LHCN-M2 (cell line): ENCODE measurements at places on chromosomes 16 and 17. TPM values are rescaled to one million over a fixed set of nuclear protein-coding genes. Genes with fewer than 3 reads are reported as not detected.

The TAT gene
- not detected in 2 replicates for total RNA-seq

DNA sequence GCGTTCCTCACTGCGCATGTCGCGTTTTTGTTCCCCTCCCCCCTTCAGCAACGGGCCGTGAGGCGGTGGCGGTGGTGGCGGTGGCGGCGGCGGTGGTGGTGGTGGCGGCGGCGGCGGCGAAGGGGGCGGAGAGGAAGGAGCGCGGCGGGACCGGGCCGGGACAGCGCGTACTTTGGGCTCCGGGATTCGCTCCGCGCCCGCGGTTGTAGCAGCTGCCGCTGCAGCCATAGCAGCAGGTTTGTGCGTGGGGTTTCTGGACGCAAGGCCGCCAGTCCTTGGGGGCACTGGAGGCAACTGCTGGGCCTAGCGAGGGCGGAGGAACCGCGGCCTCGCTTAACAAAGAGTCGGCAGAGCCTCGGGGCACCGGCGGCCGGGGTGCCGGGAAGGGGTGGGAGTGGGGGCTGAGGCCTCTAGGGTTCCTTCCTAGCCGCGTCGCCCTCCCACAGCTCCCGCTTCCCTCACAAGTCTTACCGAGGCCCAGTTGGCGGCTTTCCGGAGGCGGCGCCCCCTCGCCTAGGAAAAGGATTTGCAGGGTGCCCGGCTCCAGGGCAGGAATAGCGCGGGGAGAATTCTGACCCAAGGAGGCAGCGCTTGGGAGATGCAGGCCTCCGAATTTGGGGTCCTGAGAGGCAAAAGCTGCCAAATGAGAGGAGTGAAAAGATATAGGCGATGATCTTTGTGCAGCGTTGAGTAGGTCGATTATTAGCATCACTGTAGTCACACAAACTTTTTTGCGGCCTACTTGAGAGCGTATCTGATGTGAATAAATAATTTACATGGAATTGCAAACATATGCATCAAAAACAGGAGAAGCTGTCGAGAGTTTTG, at the start of gene DDX42:
DDX42 (plus strand) TSS at position 30 of the 828 bp plus-strand sequence. CDS start 12,880 bp downstream, outside the sequence.
- peak; percentile 52 for DNase-seq

DNA sequence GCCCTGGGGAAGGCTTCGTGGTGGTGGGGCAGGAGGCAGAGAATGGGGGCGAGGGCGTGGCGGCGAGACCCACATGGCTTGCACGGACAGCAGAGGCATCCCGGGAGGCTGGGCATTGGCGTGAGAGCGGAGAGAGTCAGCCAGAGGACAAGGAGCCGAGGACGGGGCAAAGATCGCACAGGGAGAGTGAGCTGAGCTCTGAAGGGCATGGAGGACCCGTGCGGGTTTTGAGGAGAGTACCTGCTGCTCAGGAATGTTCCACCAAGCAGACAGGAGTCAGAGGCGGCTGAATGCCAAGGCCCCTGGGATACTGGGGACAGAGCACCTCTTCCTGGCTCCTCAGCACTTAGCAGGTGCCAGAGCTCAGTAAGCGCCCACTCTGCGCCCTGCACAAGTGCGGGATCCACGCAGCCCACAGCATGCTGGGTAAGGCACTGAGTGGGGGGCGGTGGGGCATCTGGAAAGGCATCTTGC, 47.8 kb downstream of the ARHGAP27 start:
- no peak for DNase-seq

GRCh38 chr17:27985736-27986399, 56.6 kb upstream of the NLK start:
- DNase-seq = no peak

GRCh38 chr16:79770244-79771064, 169.9 kb upstream of the MAF start:
- DNase-seq = peak; percentile 83

- DNase-seq = no peak
These were observed 4.7 kb downstream of the MNT start for GRCh38 chr17:2396192-2396567.

DNA sequence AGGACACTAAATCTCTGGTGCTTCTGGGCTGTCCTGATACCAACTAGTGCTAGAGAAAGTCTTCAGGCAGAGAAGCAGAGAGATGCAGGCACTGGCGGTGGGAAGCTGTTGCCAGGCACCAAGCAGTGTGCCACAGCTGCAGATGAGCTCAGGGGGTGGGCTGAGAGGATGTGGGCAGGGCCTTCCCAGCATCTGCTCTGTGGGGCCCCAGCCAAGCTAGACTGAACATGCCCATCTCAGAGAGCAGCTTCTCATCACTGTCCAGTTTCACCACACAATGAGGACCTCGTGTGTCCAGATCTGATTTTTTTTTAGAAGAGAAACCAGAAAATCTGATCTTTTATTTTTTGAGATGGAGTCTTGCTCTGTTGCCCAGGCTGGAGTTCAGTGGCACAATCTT, 17.1 kb downstream of the PSKH1 start:
- DNase-seq = peak; percentile 91

- no peak for DNase-seq
These were observed 197.9 kb downstream of the RBFOX3 start for GRCh38 chr17:79412886-79413390.

GRCh38 chr16:69223882-69224281, 36.9 kb downstream of the SNTB2 start:
- peak; percentile 68 for DNase-seq

GRCh38 chr17:77666881-77667395, 291.6 kb upstream of the TNRC6C start:
- DNase-seq = no peak

The SLC35G6 gene
- total RNA-seq = not detected in 2 replicates

DNA sequence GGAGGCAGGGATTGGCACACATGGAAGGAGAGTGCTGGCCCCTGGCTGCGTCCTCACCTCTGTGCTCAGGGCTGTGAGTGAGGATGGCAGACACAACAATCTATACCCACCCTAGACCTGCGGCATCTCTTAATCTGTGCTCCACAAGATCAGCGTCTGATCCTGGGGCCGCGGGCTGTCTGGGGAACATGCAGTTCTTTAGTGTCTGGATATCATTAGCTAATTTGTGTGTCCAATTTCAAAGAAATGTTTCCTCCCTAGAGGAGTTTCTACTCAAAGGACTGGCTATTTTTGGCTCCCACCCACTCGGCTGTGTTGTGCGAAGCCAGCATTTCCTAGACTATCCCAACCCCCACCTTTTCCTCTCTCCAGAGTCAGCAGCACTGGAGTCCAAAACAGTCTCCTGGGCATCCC, 93.8 kb downstream of the GRIN2A start:
- DNase-seq = no peak

- no peak for DNase-seq
These were observed 62.3 kb upstream of the HS3ST2 start for GRCh38 chr16:22751685-22752084.

- no peak for DNase-seq
These were observed 90.1 kb upstream of the KCNJ18 start for GRCh38 chr17:21602176-21602575.

DNA sequence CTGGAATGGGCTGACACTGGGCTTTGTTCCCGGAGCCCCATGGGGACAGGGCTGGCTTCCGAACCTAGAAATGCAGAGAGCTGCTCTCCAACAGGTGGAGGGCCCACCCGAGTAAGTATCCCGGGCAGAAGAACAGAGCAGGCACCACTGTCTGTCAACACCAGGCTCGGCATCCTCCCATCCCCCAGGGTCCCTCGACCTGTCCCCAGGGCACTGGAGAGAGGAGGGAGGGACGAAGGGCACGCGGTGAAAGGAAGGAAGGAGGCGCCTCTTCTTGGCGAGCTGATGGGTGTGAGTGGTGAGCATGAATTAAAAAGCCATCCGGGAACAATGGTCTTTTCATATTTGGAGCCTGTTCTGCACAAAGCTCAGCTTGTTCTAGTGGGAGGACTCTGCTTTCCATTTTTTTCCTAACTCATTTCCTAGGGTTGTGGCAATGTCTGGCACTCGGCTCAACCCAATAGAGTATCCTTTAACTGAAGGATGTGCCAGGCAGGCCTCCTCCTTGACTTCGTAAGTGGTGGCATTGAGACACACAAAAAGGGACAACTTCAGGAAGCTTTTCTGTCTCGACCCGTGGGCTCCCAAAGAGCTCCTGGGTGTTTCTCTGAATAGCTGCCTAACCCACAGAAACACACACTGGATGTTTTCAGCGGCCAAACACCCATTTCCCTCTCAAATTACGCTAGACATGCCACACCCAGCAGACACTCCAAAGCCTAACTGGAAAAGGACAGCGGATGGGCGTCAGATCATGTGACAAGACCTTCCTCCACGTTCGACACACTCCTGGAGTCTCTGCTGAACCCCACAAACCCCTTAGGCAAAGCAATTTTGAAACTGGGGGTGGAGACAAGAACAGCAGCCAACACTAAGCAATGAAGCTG, 47.7 kb downstream of the ZFHX3 start:
- DNase-seq = peak; percentile 65

The CDT1 gene
- 44.9 and 53.4 TPM in 2 replicates for total RNA-seq

The KRTAP4-3 gene
- not detected in 2 replicates for total RNA-seq

The CD7 gene
- total RNA-seq = 0.92 and 1.6 TPM in 2 replicates

DNA sequence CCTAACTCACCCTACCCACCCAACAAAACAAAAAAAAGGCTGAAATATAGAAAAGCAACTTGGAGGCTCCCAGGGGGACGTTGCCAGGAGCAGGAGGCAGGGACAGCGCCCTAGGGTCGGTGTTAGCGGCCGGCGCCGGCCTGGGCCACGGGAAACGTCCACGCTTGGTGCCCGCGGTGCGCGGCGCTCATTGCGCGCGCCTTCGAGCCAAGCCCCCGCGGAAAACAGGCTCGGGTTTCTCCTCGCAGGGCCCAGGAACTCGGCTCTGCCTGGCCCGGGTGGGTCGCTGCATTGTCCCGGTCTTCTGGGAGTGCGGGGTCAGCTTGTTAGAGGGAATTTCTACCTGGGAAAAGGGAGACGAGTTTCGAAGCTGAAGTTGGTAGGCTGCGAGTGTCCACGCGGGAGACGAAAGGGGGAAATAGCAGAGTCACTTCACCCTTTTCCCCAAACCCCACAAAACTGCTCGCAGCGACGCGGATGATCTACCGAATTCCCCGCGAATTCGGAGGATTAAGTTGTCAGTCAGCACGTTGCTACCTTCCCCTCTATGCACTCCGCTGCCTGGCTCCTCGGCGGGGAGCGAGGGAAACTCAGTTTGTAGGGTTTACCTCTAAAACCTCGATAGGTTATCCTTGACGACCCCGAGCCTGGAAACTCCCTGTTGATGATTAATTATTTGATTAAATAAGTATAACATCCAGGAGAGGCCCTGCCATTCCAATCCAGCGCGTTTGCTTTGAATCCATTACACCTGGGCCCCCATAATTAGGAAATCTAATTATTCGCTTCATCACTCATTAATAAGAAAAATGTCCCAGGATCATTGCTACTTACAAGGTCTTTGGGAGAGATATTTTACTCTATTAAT, 751 bp upstream of the FOXC2 start:
- no peak for DNase-seq

DNA sequence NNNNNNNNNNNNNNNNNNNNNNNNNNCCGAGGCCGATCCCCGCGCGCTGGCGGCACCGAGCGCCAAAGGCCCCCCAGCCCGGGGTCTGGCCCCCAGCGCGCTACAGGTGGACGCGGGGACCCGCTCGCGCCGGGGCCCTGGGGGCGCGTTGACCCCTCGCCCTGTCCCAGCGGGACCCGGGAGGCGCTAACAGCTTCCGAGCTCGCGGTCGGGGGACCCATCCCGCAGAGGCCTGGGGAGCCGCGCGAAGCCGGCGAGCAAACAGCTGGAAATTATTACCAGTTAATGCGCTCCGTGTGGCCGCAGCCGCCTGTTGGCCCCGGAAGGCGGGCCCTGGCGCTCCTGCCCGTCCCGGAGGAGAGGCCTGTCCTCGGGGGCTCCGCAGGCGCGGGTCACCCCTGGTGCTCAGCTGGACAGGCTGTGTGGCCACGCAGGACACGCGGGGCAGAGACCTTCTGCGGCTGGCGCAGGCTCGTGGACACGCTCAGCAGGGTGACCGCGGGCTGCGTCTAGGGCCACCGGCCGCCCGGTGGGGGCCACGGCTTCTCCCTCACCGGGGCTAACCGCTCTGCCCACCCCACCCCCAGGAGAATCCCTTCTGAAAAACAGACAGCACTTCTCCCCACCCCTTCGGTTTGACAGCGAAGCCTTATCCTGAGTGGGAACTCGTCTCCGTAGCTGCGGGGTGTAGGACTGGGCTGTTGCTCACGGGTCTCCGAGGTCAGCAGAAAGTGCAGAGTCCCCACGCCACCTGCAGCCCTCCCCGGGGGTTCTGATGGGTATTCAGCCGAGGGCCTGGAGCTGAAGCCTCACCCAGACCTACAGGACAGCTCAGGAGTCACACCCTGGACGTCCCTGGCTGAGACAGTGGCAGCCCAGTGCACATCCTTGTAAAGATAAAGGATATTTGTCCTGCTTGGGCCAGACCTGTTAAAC, 138.7 kb upstream of the RPH3AL start:
- DNase-seq = peak; percentile 23

GRCh38 chr17:34820922-34821321, 140.3 kb downstream of the CCT6B start:
- no peak for DNase-seq

GRCh38 chr17:9844153-9844552, 18.4 kb downstream of the GLP2R start:
- no peak for DNase-seq

- DNase-seq = no peak
These were observed at the start of gene OR1D2 for GRCh38 chr17:3104322-3104721. Gene OR1D2 (minus strand): TSS chr17:3104422. CDS start chr17:3092996, 11,426 bp downstream.

GRCh38 chr17:57210224-57210553, 46.1 kb upstream of the MSI2 start:
- DNase-seq = peak; percentile 69

GRCh38 chr17:75316253-75316652, 27.0 kb upstream of the SLC25A19 start:
- no peak for DNase-seq

DNA sequence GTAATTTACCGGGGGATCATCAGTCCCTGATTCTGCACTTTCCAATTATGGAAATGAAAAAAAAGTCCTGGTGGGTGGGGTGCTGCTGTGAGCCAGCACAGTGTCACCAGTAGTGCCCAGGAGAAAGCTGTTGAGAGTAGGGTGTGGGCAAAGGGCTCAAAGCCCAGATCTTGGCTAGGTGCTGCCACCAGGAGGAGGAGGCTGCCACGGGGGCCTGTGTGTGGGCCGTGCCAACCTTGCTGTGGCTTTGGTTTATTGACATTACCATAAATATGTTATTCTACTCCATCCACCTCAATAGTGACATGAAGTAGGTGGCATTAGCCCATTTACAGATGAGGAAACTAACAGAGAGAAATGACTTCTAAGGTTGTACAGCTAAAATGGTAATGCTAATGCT, 6.7 kb upstream of the PRPSAP2 start:
- DNase-seq = no peak

DNA sequence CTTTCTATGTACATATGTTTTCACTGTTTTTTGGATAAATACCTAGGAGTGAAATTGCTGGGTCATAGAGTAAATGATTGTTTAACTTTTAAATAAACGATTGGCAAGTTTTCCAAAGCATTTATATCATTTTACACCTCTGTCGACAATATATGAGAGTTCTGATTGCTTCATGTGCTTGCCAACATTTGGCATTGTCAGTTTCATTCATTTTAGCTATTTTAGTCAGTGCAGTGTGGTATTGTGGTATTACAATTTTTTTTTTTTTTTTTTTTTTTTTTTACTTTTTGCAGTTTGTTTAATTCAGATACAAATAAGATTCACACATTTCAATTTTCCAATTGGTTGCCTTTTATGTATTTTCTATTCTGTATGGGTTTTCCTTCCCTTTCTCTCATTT, 26.0 kb downstream of the TADA2A start:
- DNase-seq = no peak

The CCL18 gene
- not detected in 2 replicates for total RNA-seq
